Activated gamma-delta T cell treated with Interleukin-2 at 50 U/mL for 16 hours (primary cell): ENCODE measurements at places on chromosomes 12 and 14.

- DNase-seq = no peak
These were observed 110.2 kb downstream of the SNAPC1 start for GRCh38 chr14:61872452-61872851.

GRCh38 chr12:2783936-2784600 is 10.7 kb upstream of the FKBP4 start:
- DNase-seq = peak; percentile 34

GRCh38 chr12:126676434-126676833 is 1590.5 kb upstream of the TMEM132C start:
- no peak for DNase-seq

DNA sequence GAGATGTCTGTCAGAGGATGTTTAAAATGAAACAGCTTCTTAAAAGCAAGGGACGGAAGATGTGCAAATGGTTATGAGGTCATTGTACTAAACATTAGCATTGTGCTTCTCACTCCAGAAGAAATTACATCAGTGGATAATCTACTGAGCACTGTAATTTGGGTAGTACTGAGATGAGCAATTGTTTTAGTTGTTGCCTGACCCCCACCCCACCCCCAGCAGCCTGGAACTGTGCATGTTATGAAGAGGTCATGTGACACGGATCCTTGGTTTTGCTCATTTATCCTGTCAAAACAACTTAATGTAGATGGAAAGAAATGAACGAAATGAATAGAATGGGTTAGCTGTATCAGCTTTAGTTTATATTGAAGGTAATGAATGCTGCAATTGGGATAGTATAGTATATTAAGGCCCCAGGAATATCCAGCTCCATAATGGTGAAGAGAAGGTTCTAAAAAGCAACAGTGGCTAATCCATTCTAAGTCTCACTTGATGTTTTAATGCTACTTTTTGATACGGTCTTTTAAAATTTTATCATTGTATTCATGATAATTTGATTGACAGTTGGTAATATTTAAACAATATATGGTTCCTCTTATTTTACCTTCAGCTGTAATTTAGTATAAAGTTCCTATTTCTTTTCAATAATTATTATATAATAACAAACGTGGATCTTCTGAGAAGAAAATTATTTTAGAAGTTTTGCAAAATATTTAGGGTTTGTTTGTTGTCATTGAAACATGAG is 58.5 kb downstream of the WNK1 start:
- DNase-seq = no peak

- DNase-seq = no peak
These were observed 81.1 kb upstream of the ST8SIA1 start for GRCh38 chr12:22415342-22416309.

GRCh38 chr12:20342111-20342510 is 26.2 kb upstream of the PDE3A start:
- DNase-seq = no peak

DNA sequence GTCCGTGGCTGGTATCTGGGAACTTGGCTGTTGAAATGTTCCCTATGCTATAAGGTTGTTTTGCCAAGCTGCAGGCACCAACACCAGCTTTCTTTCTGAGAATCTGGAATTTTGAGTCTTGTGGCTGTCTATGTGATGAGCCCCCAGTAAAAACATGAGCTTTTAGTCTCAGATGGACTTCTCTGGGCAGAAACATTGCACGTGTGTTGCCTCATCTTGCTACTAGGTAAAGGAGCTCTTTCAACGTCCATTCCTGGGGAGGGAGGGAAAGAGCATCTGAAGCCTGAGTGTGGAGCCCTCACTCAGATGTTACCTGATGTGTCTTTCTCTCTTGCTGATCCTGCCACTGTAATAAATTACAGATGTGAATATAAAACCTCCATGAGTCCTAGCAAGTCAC is 183.8 kb upstream of the LHX5 start:
- DNase-seq = no peak

DNA sequence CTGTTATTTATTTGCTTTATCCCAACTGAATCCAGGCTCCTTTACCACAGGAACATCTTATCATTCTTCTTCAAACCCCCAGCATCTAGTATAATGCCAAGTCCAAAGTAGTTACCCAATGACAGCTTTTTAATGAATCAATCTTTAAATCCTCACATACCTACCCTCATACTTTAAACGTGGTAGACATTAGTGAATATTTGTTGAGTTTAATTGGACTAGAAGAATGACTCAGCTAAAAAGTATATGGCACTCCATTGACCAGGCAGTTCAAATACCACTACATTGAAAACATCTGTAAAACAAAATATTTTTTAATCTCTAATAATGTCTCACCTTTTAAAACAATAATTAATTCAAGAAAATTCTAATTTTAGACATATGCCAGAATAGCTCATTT is 98.1 kb downstream of the ZFC3H1 start:
- no peak for DNase-seq

DNA sequence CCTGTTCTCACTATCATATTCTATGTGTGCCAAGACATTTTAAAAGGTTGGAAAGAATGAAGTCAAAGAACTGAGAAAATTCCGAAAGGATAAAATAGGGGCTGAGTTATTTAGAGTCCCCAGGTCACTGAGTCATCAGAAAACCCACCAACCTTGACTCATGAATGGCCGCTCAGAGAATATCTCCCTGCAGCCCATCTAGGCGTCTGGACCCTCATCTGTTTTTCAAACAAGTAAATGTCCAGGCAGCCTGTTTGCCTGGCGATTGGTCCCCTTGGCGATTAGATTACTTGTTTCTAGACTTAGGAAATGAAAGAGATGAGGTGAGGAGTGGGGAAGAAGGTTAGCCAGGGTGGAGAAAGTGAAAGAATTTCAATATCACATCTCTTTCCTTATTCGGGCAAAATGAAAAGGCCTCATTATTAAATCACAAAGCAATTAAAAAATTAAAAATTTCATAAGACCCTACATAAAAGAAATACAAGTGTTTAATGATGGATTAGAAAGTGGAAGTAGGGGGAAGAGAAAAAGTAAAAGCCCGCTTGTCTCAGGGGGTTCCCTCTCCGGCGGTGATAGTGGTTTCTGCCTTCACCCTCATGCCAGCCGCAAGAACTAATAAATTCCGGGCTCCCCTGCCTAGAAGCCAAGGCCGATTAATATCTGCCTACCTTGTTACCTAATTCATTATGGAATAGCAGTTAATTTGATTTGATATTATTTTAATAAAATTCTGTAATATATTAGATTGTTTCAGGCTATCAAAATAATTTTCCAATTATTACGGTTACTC is 415.9 kb downstream of the BCL11B start:
- no peak for DNase-seq

GRCh38 chr14:61593330-61593729 is 102.0 kb upstream of the HIF1A start:
- DNase-seq = no peak

DNA sequence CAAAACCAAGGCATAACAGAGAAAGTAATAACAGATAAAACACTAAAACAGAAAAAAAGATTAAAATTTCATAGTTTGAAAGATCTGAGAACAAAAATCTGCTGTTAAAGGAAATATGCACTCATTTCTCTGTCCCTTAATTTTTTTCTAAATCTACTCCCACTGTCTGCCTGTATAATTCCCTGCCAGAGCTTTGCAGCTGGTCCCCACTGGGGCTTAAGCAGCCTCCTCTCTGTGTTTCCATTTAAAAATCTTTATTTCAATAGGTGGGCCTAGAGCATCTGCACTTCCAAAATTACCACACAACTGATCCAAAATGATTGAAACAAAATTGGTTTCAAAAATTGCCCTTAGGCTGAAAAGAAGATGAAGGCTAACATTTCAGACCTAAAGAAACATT is 6.4 kb upstream of the SIX6 start:
- DNase-seq = no peak

GRCh38 chr12:77893918-77894317 is 63.2 kb downstream of the NAV3 start:
- DNase-seq = no peak

GRCh38 chr12:28780096-28780495 is 369.0 kb upstream of the FAR2 start:
- DNase-seq = no peak

DNA sequence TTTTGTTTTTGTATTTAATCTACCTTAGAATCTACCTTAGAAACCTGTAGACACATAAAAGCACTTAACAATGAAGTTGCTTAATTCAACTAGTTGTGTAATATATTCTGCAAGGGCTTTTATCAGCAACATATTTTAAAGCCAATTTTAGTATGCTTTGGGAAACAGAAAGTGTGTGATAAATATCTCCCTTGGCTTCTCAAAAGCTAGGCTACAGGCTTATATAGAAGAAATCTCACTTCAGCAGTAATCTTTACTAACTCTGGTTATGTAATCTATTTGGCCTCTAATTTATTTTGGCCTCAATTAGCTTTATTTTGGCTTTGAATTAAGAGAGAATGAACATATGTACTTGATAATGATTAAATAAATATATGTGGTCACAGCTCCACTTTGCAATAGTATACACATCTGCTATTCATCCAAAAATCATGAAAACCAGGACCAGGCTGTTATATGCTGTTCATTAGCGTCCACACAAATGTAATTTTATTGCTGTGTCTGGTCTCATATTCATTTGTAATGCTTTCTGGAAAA is 37.2 kb downstream of the LRP6 start:
- no peak for DNase-seq

GRCh38 chr12:69701826-69702225 is 2.7 kb upstream of the BEST3 start:
- no peak for DNase-seq

DNA sequence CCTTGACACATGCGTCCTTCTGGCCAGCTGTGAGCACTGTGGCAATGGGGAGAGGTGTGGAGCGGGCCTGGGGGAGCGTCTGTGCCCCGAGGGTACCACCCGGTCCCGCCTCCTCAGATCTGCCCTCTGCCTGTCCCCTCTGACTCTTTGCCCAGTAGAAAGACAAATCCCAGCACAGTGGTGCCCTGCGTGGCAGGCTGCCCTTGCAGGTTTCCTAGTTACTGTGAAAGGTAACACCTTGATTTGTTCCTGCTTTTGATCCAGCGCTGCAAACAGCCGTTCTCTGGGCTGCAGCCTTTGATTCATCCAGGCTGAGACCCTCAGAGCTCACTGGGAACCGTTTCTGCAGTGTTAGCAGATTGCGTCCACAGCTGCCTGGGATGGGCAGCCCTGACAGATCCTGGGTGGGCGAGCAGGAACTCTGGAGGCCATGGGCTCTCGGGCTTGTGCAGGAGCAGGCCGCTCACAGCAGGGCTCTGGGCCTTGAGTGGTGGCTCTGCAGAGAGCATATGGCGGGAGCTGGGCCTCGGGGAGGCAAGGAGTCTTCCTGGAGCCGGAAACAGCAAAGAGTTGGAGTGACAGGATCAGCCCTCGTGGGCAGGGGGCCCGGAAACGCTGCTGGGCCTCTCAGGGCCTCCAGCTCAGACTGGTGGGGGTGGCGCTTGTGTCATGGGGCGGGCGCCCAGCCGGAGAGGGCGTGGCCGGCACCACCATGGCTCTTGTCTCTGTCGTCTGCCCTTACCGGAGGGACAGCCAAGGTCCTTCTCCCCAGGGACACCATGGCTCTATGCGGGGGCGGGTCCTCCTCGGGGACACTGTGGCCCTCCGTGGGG is 16.6 kb downstream of the FBRSL1 start:
- DNase-seq = peak; percentile 52

DNA sequence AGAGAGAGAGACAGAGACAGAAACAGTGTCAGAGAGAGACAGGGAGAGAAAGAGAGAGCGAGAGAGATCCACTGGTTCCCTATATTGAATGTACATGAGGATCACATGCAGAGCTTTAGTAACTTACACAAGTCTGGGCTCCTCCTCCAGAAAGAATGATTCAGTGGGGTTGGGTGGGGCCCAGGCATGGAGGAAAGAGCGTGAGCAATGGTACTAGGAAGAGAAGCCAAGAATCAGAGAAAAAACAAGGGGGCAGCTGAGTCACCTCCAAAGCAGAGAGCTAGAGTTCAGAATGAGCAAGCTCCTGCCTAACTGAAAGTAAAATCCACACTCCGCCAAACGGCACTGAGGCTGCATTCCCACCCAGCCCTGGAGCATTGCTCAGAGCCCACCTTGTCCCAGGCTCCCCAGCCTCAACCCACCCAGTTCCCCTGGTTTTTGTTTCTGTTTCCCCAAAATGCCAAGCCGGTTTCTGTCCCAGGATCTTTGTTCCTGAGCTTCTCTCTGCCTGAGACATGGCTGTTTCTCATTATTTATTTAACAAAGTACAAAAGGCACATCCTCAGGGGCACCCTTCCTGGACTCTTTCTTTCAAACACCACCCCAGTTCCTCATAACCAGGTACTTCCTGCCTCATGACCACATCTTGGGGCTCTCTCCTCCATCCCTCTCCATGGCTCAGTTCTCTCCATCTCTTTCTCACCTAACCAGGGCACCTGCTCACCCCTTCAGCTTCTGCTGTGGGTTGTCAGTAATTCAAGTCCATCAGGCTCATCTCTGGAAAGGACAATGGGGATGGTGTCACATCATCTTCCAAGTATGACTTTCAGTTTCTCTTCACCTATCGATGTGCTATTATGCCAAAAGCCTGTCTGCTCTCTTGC is 670.3 kb upstream of the TBX3 start:
- no peak for DNase-seq

DNA sequence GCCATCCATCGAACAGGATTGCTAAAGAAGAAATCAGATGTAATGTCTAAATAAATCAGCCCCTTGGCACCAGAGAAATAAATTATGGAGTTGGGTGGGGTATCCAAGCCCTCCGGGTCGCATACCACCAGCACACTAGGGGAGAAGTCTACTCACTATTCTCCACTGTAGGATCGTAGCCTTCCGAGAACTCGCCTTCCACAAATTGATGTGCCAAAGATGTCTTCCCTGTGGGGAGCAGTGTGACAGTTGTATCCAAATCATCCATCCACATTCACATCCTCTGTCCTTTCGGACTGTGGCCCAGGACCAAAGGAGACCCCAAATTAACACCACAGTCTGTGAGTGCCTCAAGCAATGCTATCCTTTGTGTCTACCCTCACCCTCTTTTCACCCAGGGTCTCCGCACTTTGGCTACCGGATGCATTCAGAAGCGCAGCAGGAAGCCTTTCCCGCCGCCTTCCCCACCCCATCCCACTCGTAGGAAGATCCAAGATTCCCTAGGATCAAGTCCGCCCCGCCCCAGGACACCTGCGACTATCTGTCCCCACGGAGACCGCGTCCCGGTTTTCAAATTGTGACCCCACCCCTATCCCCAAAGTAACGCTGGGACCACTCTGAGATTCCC is 786 bp downstream of the RHEBL1 start:
- no peak for DNase-seq

- DNase-seq = no peak
These were observed 18.5 kb upstream of the FKBP4 start for GRCh38 chr12:2776129-2776806.

DNA sequence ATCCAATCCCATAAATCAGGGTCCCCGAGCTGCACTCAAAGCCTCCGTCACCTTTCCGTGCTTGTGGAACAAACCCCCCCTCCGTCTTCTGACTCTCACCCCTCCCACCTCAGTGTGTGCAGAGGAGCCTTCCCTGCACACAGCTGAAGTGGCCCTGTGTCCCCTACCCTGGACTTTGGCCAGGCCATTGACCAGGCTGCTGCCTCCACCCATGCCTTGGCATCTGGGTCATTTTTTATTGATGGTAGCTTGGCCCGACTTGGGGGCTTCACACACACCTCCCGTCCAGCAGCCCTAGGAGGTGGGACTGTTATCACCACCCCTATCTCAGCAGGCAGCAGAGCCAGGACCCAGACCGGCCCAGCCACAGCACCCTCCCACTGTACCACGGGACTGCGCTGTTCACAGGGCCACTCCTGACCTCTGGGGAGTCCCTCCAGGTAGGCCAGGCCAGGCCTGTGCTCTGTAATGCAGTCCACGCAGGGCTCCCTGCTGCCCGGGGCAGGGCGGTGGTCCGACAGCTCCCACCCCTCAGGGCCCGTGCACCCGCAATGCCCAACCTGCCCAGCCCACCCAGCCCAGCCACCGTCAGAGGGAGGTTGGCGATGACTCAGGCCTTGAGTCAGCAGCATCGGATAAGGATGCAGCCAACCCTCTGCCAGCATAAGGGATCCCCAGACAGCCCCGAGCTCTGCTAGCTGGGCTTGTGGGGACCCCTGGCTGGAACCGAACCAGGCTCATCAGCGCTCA is 9.2 kb upstream of the INF2 start:
- DNase-seq = no peak
